ENCODE measurements at places on chromosomes 3 and 15.

- DNase-seq, result no peak
These were observed 40.3 kb downstream of the KCNAB1 start for GRCh38 chr3:156160647-156161046.

- DNase-seq, result no peak
These were observed 636 bp downstream of the TBC1D21 start for GRCh38 chr15:73873889-73874511.

DNA sequence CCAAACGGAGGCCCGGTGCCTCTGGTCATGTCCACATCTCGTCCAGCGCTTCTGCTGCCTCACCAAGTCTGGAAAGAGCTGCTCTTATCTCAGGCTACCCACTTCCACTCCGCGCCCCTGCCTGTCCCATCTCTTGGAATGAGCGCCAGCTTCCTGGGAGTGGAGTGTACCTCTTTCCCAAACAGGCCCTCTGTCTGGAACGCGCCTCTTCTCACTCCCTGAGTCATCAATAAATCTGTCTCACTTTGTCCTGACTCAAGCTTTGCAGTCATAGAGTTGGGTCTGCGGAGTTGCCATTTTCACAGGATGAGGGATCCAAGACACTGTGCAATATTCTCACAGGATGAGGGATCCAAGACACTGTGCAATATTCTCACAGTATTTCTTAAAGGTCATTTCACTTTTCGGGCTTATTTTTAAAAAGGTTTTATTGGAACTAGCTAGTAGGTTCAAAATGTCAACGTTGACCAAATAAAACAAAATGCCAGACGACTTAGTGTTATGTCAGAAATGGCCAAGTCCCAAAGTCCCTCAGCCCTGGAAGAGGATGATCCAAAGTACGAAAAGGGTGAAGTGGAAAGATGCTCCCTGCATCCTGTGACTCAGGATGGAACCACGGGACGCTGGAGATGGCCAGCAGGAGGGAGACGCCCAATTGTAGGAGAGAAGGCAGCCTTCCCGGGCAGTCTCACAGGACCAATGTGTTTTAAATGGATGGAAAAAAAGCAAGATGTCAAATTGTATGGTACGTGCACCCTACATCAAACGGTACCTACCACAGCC lies 81.1 kb downstream of the CHSY1 start:
- DNase-seq, result no peak

GRCh38 chr3:101701696-101702634 lies 15.4 kb upstream of the RPL24 start:
- no peak for DNase-seq

Data from activated B cell treated with CpG ODN at 0.5 μM for 24 hours (primary cell).